ENCODE measurements at places on chromosomes 4 and X.

DNA sequence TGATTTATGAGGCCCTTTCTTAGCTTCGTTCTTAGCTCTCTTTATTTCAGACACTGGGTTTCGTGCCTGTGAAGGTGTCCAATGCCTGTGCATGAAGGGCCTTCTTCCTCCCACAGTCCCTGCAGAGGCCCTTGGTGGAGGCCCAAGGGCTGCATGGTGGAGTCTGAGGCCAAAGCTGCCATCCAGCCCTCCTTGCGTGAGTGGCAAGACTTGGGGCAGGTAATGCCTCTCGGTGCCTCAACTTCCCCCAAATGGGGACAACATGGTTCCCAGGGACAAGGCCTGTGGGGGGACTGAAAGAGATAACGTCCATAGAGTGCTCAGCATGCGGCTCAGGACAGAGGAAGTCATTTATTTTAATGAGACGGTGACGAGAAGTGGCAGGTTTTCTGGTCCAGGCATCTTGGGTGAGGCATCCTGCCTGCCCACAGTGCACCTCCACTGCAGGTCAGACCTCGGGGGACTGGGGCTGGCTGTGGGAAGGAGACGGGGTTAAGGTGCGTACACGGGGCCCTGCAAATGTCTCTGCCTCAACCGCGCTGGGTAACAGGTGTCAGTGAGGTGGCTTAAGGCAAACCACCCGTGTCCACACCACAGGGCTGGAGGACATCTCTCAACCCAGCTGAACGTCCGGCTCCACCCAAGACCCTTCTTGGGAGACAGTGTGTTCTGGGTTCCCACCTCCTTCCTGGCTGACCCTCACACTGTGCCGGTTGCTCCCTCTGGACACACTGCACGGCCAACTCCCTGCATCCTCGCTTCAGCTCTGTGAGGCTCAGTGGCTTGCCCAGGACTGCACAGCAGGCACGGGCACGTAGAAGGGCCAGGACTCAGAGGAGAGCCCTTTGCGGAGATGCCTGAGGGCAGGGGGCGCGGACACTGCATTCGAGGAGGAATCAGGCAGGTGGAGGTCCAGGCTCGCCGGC is 50.5 kb downstream of the PSAPL1 start:
- DNase-seq = no peak

GRCh38 chr4:96766359-96766758 is 926.5 kb downstream of the PDHA2 start:
- no peak for DNase-seq

GRCh38 chr4:140236654-140237169 is 82.7 kb upstream of the MAML3 start:
- no peak for DNase-seq

DNA sequence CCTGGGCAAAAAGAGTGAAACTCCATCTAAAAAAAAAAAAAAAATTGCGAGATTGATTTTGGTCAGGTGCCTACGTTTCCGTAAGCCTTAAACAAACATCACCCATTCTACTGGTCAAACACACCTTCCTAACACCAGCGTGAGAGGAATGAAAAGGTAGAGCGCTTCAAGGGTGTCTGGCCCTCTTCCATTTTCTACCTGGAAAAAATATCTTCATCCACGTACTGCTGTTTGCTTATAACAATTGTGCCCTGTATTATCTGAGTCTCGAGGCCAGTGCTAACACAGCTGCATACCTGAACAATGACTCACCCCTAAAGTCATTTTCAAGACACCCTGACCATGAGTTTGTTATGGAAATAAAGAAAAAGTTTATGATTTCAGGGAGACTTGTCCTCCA is 13.9 kb downstream of the TMSB4X start:
- DNase-seq = no peak

DNA sequence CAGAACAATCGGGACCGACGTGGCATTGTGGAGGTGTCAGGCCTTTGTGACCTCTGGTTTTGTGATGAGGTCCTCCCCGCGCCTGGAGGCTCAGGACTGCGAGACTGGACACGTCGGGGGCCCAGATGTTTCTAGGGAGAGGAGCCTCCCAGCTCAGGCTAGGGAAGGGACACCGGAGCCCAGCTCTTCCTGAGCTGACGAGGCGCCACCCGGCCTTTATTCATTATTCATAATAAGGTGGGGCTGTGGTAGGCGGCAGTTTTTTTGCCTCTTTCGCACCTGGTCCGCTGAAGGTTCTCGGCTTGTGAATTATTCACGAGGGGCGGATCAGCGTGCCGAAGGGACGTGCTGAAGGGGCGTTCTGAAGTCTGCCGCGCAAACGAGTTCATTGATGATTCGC is 2.3 kb upstream of the UBA1 start:
- peak; percentile 34 for DNase-seq

GRCh38 chr4:87521757-87522374 is 7.3 kb downstream of the SPARCL1 start:
- DNase-seq = no peak

- no peak for DNase-seq
These were observed 875 bp downstream of the RGS12 start for GRCh38 chr4:3293401-3294391.

- DNase-seq = no peak
These were observed 23.3 kb downstream of the RGS12 start for GRCh38 chr4:3316146-3316545.

DNA sequence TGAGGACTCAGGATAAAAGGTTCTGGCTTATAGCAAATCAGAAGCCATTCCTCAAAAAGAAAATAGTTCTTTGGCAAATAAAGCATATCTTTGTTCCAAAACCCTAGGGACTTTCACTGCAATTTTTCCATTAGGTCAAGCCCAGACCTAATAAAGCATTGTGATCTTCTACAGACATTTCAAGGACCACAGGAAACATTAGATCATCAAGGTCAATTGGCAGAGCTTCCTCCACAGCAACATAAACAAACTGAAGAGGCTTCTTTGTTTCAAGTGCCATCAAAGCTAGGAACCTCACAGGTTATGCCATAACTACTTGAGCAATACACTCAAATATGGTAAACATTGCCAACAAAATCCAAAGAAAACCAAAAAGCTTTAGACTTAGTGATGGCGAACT is 144.9 kb downstream of the ANXA5 start:
- DNase-seq = no peak

- no peak for DNase-seq
These were observed 162.2 kb upstream of the GPR101 start for GRCh38 chrX:137195991-137196390.

GRCh38 chr4:13516315-13516860 is 27.9 kb downstream of the NKX3-2 start:
- DNase-seq = no peak

DNA sequence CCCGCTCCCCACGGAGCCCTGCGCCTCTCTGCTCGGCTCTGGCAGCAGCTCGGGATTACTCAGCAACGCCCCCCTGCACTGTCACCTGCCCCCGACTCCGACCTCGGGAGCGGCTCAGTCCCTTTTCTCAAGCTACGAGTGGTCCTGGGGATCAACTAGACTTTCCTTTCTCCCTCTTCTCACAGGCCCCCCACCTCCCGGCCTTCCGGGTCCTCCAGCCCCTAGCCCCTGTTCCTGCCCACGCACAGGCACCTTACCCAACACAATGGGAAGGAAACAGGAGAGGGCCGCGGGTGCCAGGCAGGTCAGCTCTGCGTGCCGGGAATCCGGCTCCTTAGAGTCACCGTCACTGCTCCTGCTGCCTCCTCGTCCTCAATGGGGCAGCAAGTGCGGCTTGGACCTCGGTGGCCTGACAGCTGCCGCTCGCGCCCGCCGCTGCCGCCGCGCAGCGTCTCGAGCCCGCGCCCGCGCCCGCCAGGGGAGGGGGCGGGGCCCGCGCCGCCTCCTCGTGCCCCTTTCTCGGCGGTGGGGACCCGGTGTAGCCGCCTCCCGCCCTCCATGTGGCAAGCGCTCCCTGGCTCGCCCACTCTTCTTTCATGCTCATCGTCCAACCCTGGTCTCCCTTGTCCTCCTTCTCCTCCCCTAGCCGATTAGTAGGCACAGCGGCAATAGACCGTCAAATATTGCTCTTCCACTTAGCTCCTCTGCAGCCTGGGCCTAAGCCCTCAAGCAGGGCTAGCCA is at the start of gene RAB9B:
Gene RAB9B (minus strand): TSS at position 455 of the 742 bp plus-strand sequence. CDS start 6,473 bp downstream, outside the sequence.
- no peak for DNase-seq

Measured in stimulated activated CD8-positive, alpha-beta memory T cell treated with anti-CD3 and anti-CD28 coated beads, Interleukin-15, amount 100 ng/mL, for 48 hours (primary cell).